Stimulated activated naive CD4-positive, alpha-beta T cell (primary cell): ENCODE measurements at places on chromosomes 11 and 22.

DNA sequence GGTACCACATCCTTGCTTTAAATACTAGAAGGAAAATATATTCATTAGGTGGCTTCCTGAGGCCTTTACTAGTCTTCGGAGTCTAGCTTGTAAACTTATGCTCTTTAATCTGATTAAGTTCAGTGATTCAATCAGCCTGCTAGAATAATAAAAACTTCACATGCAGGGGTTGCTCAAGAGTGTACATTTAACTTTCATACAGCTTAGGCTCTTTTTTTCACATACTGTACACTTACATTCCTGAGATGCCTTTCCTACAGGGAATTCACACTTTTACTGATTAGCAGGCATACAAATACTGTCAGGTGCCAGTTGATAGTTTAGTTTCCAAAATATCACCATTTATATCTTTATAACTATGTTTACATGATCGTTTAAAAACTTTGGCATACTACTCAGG is 3.2 kb upstream of the ANO5 start:
- no peak for DNase-seq

- no peak for DNase-seq
Observed at GRCh38 chr11:69049490-69049867, 747 bp downstream of the TPCN2 start.

DNA sequence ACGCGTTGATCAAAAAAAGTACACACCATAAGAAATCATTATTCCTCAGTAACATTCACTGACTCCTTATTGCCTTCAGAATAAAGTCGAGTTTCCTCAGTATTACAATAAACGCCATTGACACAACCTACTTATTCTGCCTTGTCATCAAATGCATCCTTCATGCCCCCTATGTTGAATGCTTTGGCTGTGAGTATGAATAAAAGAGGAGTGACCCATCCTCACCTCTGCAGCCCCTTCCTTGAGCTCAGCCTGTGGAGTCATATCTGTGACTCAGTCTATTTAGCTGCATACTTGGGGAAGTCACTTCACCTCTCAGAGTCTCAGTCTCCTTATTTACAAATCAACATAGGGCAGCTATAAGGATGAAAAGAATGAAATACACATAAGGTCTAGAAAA is 65.1 kb downstream of the USP35 start:
- no peak for DNase-seq

GRCh38 chr22:50303848-50304527 is 3.5 kb downstream of the PLXNB2 start:
- no peak for DNase-seq

- no peak for DNase-seq
Observed at GRCh38 chr11:11618973-11619435, 2.8 kb downstream of the GALNT18 start.

DNA sequence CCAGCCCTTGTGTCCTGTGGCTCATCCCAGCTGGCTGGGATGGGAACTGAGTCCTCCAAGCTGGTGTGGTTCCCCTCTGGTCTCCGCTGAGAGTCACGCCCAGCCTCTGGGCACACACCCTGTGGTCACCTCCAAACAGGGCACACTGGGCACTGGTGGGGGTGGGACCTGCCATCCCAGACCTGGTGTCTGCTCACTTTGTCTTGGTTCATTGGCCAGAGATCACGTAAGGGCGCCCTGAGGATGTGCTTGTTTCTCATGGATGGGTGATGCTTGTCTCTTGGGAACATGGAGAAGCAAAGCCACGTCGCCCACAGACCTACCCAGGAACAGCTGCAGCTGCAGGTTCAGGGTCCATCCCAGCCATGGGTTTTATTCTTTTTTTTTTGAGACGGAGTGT is 43.1 kb downstream of the LRP5 start:
- DNase-seq = no peak

- DNase-seq = no peak
Observed at GRCh38 chr22:27853424-27853823, 51.9 kb upstream of the MN1 start.

DNA sequence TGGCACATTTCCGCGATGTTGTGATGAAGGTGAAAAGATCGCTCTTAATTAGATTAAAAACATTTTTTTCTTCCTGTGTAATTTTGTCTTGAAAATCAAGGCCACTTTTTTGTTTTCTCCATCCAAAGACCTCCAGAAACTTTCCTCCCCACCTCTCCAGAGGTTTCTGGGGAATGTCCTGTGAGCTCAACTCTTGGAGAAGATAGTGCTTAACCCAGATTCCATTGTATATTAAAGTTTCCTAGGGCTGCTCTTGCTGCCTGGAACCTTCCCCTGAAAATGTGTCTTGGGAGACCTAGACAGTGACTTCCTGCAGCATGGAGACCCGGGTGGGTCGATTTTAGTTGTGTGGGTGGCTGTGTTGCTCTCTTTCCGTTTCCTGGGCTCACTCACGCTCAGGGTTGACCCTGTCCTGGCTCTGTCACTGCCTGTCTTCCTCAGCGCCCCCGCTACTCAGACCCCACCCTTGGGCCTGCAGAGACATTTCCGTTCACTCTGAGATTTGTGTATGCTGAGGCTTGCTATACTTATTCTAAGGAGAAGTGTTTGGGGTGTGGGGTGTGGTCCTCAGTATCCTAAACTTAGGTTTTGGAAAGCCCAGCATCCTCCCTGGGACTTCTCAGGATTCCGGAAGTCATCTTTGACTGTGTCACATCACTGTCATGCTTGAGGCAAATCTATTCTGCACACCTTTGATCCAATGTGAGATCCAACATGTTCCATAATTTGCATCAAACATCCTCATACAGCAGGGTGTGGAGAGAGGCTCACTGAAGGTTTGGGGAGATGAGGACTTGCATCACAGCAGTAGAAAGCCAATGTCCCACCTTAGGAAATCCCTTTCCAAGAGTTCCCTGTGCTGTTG is 47.2 kb downstream of the KCNQ1OT1 start:
- no peak for DNase-seq

- DNase-seq = no peak
Observed at GRCh38 chr22:48432781-48433518, 1394.7 kb downstream of the BRD1 start.

DNA sequence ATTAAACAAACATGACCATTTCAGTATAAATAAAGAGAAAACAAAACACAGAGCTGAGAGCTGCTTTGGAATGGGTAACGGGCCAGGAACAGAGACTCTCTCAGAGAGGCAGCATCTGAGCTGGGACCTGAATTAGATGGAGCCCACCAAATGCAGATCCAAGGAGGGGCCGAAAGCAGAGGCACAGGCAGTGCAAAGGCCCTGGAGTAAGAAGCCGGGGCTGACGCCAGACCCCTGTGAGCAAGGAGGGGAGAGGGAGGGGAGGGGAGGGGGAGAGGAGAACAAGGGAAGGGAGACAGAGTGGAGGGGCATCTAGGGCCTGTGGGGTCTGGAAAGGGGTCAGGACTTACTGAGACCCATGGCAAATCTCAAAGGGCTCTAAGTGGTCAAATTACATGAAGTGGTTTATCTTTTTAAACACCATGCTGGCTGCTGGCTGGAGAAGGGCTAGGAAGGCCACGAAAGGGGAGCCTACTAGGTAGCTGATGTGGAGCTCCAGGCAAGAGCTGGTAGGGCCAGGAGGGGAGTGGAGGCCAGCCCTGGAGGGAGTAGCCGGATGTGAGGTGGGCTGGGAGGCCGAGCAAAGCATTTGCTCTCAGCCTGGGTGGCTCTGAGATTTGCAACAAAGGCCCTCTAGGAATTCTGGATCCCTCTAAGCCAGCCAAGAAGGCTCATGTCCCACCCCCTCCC is 3.2 kb downstream of the OSBPL5 start:
- no peak for DNase-seq

DNA sequence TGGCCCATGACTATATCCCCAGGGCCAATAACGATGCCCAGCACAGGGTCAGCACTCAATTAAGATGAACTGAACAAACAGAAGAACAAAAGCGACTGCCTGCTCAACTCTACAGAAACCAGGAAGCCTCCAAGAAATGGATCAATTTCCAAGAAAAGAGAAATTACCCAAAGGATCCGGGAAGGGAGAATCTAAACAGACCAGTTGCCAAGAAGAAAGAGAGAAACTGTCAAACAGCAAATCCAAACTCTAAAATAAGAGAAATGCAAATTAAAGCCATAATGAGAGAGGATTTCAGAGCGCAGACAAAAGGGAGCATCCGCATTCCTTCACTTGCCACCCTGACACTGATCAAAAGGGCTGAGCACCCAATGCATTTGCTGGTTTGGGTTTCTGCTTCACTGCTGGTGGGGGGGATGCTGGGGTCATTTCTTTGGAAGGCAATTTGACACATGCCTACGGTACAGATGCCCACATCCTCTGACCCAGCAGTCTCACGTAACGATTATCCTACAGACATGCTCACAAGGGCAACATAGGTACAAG is 37.7 kb upstream of the RFPL3 start:
- DNase-seq = no peak

- DNase-seq = no peak
Observed at GRCh38 chr22:31838917-31839316, 85.1 kb downstream of the DEPDC5 start.

DNA sequence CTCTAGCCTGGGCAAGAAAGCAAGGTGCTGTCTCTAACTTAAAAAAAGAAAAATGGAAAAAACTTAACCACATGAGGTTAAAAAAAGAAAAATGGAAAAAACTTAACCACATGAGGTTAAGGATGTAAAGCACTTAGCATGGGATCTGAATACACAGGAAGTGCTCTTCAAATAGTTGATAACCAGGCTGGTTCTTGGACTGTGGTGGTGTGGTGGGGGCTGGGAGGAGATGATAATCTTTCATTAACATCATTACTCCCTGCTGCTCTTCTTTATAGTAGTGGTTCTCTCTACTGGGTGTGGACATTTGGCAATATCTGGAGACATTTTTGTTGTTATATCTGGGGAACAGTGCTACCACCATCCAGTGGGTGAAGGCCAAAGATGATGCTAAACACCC is 88.4 kb downstream of the TTC17 start:
- DNase-seq = no peak

- no peak for DNase-seq
Observed at GRCh38 chr11:121741761-121742361, 289.1 kb upstream of the SORL1-AS1 start.

DNA sequence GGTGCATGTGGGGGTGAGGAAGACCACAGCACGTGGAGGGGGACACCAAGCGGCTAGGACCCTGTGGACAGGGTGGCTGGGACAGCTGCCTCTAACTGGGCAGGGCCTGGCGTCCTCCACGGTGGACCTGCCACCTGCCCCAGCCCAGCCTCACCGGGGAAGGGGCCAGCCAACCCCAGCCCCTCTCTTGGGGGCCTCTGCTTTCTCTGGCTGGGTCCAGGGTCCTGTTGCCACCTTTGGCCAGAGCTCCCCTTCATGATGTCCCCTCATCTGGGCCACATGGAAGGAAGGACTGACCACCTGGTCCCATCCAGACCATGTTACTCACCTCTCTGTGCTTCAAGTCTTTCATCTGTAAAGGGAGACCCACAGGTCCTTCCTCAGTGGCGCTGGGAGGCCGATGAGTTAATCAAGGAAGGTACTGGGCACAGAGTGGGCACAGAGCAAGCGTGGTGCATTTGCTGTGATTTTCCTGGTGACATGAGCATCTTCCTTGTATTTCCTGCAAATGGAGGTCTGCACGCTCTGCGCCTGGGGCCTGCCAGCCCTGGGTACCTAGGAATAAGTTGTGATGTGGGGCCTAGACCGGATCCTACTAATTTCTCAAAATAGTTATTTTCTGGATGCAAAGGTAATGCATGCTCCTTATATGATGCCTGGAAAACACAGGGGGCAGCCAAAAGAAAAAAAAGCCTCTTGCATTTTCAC is 538.4 kb downstream of the TBC1D22A start:
- DNase-seq = no peak

DNA sequence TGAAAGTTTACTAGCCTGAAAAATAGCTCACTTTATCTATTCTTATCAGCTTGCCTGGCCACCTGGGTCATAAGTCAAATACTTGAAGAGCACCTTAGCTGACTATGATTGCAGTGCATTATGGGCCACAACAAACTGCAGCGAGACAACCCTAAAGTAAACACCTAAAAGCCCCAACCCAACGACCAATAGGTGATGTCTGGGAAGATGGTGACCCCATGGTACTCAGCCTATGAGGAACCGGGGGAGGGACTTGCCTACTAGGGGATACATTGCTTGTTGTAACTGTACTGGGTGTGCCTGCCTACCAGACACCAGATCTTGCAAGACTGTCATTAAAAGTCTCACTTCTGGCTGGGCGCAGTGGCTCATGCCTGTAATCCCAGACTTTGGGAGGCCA is 35.6 kb upstream of the APOBEC3A start:
- no peak for DNase-seq

DNA sequence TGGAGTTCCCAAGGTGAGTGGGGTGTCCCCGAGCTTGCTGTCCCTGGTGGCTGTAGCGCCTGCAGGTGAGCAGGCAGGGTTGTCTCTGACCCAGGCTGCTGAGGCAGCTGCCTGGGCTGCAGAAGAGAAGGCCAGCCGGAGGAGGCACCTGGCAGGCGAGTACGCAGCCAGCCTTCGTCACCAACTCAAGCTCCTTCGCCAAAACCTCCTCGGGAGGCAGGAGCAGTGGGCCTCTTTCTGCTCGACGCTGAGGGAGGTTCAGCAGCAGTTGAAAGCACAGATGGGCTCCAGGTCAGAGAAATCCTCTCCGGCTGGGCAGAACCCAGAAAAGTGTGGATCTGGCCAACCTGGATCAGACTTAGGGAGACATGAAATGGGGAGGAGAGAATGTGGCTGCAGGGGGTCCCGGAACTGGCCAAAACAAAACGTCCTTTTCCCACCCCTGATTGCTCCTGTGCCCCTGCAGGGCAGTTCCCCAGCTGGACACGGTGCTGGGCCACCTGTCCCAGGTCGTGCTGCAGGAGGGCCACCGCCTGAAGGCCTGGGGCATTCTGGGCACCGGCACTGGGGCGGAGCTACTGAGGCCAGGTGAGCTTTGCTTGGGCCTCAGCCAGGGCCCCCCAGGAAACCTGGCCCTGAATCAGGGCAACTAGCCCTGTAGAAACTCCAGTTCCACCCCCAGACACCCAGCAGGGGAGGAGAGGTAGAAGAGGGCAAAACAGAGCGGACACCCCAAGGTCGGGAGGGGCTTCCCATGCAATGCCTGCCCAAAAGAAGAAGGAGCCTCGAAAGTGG is 56.7 kb downstream of the BTG4 start:
- DNase-seq = no peak

DNA sequence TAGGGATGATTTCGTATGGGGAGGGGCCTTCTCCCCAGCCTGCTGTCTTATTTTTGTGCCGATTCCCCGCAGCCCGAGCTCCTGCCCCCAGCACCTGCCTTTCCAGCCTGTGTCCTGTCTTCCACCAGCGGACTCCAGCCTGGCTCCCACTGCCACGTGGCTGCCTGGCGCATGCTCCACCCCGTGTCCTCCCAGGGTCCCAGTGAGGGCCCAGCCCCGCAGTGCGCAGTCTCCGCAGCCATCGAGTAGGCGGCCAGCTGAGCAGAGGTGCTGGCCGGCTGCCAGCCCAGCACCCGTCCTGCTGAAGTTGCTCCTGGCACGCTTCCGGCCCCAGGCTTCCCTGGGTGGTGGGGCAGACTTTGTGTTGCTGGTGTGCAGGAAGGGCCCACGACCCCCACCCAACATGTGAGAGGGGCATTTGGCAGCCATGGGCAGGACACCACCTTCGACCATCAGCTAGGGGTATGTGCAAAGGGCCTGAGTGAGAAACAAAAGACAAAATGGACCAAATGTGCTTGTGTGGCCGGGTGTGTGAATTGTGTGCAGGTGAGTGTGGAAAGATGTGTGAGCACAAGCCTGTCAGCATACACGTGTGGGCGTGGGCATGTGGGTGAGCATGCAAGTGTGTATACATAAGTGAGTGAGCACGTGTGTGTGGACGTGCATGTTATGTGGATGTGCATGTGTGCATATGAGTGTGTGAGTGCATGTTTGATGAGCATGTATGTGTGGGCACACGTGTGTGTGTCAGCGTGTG is 55.9 kb downstream of the RTN4R start:
- DNase-seq = no peak
